ENCODE measurements at places on chromosomes 3 and 15.

- no peak for DNase-seq
Observed at GRCh38 chr15:44698641-44699040, 12.5 kb downstream of the PATL2 start.

DNA sequence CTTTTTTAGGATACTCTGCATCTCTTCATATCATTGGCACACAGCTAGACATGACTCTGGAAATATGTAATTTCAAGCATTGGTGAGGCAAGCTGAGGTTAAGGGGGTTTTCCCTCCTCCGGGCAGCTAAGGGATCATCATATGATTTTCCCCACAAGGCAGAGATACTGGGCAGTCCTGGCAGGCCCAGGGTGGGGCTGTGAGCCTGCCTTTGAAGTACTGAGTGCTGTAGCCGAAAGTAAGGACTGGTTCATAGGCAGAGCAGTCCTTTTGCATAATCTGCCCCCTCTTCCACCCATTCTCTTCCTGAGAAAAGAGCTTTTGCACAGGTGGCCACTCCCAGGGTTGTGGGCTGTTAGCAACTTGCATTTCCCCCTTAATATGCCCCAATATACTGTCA is 168.8 kb upstream of the MANF start:
- DNase-seq = no peak

DNA sequence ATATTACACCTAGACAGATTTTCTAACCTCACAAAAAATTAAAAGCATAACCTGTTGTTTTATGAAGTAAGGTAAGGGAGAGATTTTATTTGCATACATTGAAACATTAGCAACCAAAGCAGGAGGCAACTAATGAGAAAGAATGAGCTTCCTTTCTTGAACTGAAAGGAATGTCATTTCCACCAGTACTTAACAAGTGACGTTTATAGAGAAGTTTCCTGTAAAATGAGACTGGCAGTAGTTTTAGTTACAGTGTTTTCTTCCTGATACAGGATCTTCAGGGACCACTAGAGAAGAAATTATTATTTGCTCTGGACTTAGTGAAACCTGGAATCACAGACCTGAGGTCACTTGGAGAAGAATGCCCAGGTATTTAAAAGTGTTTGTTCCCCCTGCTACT is 27.4 kb upstream of the FRMD5 start:
- no peak for DNase-seq

DNA sequence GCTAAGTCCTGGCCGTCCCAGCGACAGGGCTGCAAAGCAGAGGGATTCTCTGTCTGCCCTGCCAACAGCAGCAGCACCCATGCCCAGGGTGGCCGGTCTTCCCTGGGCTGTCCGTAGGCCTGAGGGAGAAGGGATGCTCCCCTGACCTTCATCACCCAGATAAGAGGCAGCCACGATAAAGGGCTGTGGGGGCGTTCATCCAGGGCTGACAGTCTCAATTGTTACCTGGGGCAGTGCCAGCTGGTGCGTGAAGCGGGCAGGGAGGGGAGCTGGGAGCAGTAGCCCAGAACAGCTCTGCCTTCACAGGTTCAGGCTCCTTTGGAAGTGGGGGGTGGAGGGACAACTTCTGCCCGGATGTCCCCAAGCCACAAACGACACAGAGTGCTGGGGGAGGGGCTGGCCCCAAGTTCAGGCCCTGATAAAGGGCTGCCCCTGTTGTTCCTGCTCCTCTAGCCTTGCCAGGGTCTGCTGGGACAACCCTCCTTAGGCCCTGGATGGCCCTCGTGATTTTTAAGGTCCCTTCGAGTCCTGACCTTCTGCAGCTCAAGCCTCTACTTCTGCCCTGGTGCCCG is 94.7 kb downstream of the RAB11A start:
- DNase-seq = peak; percentile 4

GRCh38 chr15:28913171-28913765 is 27.5 kb downstream of the APBA2 start:
- DNase-seq = no peak

DNA sequence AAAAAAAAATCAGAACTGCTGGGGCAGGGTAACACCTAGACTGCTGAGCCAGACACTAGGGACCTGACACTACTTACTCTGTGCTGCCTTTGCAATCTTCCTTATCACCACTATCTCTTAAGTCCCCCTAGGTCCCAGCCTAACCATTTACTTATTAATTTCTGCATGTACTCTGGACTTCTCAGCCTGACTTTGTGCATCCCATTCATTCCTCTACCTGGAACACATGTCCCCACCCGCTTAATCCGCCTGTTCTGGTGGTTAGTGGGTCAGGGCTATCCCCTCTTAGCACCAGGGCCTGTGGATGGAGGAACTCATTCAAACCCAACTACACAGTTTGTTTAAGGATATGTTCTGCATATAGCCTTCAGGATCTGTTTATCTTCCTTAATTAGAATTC is 5.0 kb upstream of the CACNA1D start:
- DNase-seq = no peak

DNA sequence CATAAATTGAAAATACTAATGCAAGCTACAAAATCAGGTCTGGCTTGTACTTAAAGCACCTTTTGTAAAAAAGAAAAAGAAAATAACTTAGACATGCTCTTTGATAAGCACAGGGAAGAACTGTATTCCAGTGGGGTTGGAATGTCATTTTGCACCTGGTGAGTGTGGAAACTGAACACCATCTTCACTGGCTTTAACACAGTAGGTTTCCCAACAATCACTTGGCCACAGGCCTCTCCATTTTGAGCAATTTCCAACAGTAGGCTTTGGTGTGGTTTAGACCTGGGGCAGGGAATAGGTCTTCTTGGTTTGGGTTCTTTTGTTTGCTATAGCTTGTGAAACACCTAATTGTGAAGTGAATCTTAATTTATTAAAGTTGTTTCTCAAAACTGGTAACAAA is 18.9 kb downstream of the PDZRN3 start:
- DNase-seq = no peak

GRCh38 chr15:85063522-85064079 is 81.9 kb downstream of the PDE8A start:
- no peak for DNase-seq

GRCh38 chr15:34682674-34683073 is 72.1 kb downstream of the GJD2 start:
- DNase-seq = peak; percentile 77

GRCh38 chr15:25619761-25620160 is 180.9 kb upstream of the UBE3A start:
- DNase-seq = no peak

DNA sequence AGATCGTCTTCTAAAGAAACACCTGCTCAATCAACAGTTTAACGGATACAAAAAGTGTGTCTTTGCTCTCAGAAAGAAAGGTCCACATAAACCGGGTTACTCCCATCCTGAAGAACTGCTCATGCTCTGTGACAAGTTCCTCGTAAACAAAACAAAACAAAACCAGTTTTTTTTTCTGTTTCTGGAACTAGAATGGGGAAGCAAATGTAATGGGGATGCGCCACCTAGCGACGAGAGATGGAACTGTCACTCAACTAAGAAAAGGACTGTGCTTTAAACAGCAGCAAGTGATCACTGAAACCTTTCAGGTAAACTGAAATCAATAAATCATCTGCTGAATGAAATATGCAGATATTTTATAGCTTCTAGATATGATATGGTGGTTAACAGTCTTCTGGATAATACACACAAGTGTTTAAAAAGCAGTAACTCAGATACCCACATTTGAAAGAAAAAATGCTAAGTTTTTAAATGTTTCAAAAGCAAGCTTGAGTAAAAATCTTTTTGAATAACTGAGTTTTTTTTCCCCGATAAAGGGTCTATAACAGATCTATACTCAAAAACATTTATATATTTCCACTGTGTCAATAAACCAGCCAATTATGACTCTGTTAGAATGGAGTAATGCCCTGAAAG is 10.9 kb downstream of the TM2D3 start:
- peak; percentile 70 for DNase-seq

DNA sequence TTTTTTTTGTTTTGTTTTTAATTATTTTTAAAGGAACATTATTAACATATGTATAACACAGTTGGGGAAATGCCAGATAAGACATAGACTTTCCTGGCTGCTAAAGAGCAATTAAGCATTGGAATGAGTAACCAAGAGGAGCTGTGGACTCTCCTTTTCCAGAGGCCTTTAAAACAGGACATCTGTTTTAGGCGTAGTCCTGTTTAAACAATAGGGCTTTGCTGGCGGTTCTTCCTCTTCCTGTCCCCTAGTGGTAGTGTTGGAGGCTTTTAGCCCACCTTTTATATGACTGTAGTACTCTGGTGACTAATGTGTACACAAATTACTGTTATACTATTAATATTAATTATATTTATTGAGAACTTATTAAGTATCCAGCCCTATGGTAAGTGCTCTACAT is 81.9 kb downstream of the PPARG start:
- peak; percentile 9 for DNase-seq

DNA sequence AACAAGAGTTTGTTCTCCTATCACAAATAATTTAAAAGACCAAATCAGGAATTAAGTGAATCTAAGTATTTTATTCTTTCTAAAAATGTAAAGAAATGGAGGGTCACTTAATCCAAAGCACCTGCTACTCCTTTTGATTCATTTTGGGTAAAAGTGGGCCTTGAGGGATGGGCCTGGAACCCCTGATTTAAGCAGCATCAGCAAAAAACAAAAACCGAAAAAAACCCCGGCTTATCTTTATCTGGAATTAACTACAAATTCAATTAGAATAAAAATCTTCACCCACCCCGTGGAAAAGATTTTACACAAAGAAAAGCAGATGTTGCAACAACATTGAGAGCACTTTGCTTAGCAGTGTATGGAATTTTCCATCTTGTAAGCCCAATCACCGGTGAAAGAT is 1018.2 kb downstream of the MCTP2 start:
- no peak for DNase-seq

DNA sequence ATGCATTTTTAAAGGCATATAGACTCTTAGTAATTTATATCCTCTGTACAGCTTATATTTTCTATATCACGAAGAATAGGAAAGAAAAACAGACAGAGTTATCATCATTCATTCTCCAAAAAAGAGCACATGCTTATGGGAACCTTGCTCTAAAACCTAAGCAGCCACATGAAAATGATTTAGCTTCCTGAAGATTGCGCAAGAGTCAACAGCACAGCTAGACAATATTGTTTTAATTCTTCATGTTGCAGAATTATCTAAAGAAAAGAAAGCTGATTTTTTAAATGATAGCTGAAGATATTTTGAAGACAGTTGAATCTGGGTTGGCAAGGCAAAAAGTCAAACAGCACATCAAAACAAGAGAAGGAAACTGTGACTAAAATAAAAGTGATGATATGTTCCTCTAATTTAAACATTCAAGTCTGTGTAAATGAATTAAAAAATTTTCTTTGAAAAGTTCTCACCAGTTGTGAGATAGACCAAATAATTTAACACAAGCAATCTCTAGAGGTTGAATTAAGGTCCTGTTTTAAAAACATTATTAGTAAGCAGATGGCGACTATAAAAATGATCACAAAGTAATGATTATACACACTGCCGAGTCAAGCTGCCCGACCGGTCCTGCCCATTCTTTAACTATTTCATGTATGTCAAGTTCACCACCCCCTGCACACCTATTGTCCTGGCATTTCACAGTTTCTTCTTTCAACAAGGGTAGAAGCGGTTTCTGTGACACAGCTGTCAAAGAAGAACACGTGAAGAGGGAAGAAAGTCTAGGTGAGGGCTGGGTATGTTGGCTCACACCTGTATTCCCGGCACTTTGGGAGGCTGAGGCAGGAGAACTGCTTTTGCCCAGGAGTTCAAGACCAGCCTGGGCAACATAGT is 74.2 kb upstream of the BHLHE40 start:
- DNase-seq = peak; percentile 50

GRCh38 chr15:70870051-70870450 is 16.1 kb upstream of the LARP6 start:
- peak; percentile 17 for DNase-seq

DNA sequence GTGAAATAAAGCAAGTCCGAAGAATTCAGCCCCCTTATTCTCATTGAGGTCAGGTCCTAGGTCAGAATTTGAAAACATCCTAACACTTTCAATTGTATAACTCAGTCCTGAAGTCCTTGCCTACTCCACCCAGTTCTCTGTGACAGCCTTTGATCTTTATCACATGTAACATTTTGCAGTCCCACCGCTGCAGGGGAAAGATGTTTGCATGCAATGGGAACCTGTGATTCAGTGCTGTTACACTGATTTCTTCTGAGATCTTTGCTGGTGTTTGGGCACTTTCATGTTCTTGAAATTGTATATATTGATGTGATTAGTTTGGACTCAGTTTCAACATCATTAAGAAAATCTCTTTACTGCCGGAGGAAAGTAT is 18.0 kb upstream of the SECISBP2L start:
- DNase-seq = no peak

Data from kidney tubule cell (primary cell).